ENCODE measurements at places on chromosomes 13 and 19. TPM values are rescaled to one million over a fixed set of nuclear protein-coding genes. Genes with fewer than 3 reads are reported as not detected.

Gene CEACAM19
- 7.9 TPM for total RNA-seq

Gene CCNA1
- total RNA-seq, result 9.2 TPM

Gene SPINT2
- total RNA-seq, result 81.2 TPM

Gene ZSWIM9
- total RNA-seq, result 22.7 TPM

Gene SOX1
- 3.0 TPM for total RNA-seq

Gene TINCR
- 2.7 TPM for total RNA-seq
